ENCODE measurements at places on chromosomes 3 and 15.

DNA sequence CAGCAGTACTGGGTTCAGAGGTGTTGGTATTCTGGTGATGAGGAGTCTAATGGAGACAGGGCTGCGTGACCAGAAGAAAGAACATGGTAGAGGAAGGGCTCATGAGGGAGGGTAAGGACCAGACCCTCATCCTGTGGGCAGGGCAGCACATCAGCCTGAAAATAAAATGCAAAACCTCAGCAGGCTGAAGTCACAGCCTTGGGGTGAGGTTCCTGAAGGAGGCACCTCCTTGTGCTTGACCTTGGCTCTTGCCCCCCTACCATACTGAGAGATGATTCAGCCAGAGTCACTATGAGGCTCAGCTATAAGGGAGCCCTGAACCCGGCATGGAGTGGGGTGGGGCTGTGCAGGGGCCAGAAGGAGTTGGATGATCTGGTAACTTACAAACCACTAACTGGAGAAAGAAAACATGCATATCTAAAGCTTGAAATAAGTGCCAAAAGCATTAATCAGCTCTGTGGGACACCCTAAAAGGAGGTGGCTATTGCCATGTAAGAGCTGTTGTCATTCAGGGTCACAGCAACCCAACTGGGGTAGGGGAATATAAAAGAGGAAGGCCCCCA lies 60.2 kb downstream of the CORO2B start:
- DNase-seq = no peak

DNA sequence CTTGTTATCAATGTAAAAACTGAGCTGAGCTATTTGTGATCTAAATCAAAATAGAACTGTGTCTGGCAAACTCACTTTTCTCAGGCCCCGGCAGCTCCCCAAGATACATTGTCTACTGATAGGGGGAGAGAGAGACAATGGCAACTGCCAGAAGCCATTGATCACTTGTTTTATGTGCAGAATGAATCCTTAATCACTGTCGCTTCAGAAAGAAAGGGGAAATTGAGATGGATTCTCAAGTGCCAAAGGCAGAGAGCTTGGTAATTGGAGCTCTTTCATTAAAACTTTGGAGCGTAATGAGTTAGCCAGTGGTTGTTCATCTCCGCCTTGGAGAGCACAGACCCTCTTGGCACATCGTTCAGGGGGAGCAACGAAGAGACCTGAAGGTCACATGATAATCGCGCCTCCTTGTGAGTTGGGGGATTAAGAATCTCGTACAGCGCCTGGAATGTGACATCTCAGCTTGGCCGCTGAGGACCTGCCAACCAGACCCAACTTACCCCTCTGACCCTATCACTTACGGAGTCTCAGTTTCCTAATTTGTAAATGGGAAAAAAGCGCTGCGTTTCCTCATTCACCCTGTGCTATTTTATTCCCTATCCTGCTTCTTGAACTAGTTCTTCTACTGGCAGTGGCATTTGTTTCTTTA lies 252.8 kb downstream of the VPS13C start:
- no peak for DNase-seq

- no peak for DNase-seq
Observed at GRCh38 chr3:130377960-130378676, 32.6 kb downstream of the COL6A5 start.

GRCh38 chr3:167502401-167502800 lies 28.6 kb upstream of the SERPINI2 start:
- DNase-seq = no peak

DNA sequence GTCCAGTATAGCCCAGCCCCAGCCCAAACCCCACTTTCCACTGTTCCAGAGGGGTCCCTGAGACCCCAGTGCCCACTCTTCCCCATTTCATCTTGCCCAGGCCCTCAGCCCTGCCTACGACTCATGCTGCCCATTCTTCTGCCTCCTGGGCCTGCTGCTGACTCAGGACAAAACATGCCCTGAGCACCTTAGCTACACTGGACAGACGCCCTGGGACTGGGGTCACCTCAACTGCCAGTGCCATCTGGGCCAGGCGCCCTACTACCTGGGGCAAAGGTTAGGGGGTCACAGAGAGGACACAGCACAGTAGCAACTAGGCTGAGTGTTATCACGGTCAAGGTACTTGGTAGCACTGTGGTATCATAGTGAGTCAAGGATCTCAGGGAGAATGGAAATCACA lies 2.6 kb upstream of the LAMB2 start:
- no peak for DNase-seq

GRCh38 chr3:29065211-29065785 lies 215.6 kb upstream of the RBMS3 start:
- no peak for DNase-seq

DNA sequence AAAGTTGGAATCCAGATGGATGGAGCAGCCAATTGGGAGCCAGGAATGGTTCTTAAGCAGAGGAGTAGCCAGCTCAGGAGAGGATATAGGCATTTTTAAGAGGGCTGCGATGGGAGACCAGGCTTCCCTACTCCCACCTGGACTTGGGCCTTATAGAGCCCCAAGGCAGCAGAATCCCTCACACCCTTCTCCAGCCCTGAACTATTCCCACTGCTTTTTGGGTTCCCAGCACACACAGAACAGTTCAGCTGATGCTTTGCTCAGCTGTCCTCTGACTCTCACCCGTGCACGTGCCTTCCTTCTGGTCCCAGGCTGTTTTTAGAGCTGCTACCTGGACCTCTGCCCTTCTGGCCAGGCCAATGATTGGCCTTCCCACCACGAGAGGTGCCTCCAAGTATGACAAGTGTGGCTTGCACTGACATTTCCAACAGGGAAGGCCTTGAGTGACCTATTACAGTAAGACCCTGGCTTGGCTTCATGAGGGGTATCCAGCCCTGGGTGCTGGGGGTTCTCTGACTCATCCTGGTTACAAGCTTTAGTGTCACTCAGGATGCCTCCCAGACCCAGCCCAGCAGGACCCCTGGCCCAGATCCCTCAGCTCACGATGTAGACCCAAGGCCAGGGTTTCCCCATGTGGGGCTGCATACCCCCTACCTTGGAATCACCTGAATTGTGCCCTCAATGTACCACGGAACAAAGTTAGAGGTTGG lies 25.2 kb downstream of the NOX5 start:
- DNase-seq = no peak

DNA sequence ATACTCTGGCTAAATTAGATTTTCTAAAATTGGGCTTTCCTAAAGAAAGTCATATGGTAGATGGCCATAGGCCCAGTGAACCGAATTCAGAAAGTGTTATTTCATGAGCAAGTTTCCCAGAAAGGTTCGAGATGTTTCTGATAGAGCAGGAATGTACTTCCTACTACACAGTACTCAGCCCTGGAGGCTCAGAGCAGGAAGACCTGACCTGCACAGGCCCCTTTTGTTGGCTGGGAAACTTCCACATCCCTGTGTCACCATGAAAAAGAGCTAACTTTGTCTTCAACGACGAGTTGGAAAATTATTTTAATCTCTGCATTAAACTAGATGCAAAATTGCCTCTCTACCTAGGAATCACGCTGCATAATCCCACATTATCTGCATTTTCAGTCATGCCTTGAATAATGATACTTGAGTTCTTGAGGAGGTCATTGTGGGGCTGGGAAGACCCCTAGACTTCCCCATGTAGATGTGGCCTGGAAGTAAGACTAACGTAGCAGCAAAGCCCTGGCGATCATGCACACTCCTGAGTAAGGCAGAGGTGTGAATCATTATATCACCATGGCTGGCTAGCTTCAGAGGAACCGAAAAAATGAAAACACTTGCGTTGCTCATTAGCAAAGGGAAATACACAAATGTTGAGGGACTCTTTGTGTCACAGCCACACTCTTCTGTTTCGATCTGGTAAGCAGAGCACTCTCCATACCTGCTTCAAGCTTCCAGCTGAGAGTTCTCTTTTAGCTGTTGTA lies 47.1 kb downstream of the CMTM7 start:
- DNase-seq = no peak

DNA sequence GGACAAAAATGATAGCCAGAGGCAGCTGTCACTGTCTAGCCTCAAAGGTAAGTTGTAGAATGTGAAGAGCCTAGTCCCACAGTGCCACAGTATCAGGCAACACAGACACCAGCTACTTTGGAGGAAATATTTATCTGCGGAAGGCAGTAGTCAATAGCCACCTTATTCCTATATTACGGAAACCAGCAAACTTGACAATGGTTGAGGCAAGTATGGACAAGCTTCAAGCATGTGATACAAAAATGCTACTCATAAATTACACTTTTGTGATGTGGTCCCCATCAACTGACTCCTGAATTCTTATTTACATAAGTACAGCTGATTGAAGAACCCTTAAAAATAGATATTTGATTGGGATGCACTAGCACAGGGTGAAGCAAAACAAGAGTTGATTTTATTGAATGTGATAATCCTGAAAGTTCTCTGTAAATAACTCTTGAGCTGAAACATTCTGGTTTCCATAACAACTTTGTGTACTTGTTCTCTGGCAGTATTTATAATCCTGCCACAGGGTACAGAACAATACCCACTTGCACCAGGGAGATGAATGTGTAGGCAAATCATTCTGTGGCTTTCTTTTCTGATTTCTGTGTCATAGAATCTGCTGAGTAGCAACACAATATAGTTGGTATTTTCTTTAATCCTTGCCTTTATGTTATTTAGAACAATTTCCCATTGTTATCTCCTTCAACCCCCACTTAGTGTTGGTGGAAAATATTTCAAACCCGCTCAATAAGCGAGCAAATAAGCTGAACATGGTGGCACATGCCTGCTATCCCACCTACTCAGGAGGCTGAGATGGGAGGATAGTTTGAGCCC lies at the start of gene ANKUB1:
TSS of gene ANKUB1 (minus strand) at position 103 of the 819 bp plus-strand sequence. CDS start 188 bp downstream, outside the sequence.
- no peak for DNase-seq

- DNase-seq = no peak
Observed at GRCh38 chr3:38507120-38507519, 11.0 kb downstream of the EXOG start.

GRCh38 chr3:84724877-84725276 lies 233.9 kb upstream of the CADM2 start:
- no peak for DNase-seq

DNA sequence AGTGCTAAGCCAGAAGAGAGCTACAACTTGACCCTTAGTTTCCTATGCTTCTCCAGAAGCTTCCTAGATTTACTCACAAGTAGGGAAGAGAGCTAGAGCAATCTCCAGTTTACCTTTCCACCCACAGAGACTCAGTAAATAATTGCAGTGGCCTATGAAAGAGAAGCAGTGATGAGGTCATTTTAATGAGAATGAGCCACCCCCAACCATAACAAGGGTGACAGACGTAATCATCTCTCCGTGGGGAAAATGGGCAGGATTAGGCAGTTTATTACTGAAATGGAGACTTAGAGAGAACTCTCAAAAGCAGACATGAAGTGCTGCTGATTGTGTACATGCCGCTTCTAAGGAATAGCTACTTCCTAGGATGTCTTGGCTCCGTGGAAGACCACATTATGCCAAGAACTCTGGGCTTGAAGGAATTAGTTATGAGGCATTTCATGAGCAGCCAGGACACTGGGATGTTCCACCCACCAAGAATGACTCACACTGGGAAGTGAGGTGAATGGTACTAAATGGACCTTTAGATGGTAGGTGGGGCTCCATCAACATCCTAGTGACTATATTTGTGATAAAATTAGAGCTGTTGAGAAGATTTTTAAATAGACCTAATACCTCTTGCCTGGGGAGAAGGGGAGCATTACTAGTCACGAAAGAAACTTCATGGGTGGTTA lies 160.9 kb downstream of the EDEM1 start:
- no peak for DNase-seq

DNA sequence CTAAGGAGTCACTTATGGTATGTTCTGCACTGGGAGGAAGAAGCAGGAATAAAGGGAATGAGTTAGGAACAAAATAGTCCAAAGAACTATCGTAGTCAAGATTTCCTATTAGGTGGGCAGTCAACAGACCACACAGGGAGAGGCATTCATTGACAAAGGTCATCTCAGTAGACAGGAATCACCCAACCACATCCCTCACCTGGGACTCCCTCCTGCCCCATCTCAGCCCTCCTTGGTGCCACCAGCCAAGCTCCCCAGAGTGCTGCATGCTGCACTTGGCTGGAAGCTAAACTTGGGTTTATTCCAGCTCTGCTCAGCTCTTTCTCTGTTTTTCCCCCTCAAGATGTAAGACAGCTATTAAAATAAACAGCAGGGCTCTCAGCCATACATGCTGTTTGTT lies 72.3 kb upstream of the CTNNB1 start:
- DNase-seq = no peak

DNA sequence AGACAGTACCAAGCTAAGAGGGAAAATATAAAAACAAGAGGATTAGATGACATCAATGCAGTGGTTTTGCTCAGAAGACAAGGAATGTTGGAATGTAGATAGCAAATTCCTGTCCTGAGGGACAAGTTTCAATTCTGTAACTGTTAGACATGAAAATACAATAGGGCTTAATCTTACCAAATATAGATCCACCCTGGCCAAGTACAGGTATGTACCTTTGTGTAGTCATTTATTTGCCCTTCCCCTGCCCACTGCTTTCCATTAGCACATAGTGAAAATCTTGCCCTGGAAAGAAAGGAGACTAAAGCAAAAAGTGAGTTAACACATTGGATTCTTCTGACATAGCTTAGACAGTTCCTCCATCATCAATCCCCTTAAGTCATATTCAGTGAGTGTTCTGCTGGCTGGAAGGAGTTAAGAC lies 389.0 kb upstream of the THBS1 start:
- DNase-seq = no peak

DNA sequence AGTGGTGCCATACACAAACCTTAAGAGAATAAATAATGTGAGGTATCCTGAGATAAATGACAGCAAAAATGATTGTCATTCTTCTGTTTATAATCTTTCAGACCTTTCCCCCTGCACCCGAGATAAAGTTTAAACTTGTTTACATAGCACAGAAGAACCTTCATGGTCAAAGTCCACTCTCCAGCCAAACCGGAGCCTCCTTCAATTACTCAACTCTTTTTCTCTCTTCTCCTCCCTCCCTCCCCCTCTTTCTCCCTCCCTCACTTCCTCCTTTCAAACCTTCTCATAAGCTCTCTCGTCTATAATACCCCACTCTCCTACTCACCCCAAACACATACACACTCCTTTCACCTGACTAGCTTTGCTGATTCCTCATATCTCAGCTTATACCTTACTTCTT lies 198.9 kb downstream of the EFHB start:
- DNase-seq = no peak

DNA sequence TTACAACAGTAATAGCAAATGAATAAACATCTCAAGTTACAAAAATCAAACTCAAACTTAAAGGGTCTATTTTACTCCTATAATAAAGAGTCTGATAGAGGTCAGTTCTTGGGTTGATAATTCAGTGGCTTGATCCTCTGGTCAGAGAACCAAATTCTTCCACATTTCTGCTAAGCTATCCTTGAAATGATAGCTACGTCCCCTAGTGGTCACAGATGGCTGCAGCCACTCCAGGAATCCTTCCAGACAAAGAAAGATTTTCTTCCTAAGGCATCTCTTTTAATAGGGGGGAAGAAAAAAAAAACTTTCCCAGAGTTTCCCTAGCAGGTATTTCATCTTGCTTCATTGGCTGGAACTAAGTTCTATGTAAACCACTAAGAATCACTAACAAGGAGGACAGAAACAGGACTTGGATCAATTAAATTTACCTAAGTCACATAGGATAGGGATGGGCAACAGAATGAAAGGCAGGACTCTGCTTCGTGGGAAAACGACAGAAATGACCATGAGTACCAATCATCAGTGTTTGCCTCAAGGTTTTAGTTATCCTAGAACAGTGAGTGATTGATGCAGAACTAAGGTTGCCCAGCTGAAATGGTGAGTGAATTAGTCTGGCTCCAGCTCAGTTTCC lies 160.7 kb downstream of the STAC start:
- no peak for DNase-seq

Measured in activated CD8-positive, alpha-beta memory T cell treated with anti-CD3 and anti-CD28 coated beads for 48 hours (primary cell).